Naive thymus-derived CD4-positive, alpha-beta T cell (primary cell): ENCODE measurements at places on chromosomes 2 and 18. TPM values are rescaled to one million over a fixed set of nuclear protein-coding genes. Genes with fewer than 3 reads are reported as not detected.

LOXHD1 gene
- total RNA-seq, result 0.08 TPM

SPP2 gene
- not detected for total RNA-seq

DOK6 gene
- total RNA-seq, result not detected

CENPA gene
- total RNA-seq, result 0.37 TPM
